ENCODE measurements at places on chromosomes 7 and 10.

GRCh38 chr7:66453340-66453739, 175.3 kb upstream of the KCTD7 start:
- DNase-seq = no peak

DNA sequence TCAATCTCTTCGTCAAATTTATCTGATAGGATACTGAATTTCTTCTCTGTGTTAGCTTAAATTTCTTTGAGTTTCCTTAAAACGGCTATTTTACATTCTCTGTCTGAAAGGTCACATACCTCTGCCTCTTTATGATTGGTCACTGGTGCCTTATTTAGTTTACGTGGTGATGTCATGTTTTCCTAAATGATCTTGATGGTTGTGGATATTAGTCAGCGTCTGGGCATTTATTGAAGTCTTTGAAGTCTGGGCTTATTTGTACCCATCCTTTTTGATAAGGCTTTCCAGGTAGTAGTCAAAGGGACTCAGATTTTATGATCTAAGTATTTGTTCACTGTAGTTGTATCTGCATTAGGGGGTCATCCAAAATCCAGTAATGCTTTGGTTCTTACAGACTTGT, 1407.5 kb upstream of the LRRTM3 start:
- DNase-seq = no peak

DNA sequence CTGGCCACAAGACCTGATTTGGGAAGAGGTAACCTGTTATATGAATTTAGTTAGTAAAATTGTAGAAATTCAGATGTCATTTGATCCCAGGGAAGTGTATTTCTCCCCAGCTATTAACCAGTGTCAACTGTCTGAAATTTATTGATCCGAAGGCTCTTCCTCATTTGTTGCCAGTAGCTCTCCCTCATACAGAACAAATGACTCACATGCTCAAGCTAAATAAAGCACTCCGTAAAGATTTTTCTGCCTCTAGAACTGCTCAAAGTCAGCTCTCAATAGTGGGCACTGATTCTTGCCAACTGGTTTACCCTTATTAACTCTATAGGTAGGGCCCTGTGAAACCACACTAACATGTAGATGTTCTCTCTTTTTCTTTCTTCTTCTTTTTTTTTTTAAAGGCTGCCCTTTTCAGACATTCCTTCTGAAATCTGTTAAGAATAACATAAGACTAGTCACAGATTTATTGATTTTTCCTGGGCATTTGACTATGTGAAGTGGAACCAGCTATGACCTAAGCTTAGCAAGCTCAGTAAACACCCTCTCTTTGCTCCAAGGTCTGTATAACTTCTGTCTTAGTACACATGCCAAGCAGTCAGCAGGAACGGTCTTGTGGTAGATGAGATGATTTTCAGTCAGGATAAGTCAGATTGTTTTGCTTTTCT, 21.8 kb downstream of the RPA3 start:
- no peak for DNase-seq

DNA sequence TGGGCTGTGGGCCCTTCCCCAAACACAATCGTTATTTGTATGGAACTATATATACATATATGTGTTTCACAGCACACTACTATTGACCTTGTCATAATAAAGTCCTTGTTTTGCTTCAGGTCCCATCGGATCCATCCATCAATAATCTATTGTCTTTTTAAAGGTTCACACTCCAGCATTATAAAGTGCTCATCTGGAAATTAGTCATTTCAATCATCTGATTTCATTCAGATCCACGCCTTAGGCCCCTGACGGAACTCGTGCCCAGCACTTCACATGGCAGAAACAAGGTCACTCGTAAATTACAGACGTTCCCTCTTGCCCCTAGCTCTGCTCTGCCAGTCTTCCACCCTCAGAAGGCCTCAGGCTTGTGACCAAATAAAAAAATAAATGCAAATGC, 133.1 kb upstream of the PPP2R2D start:
- no peak for DNase-seq

- DNase-seq = no peak
Measured at GRCh38 chr10:11113156-11113555, 95.5 kb downstream of the CELF2 start.

Measured in NCI-H2029 treated with DMSO at 0.1 percent for 48 hours (cell line).